T-cell (primary cell): ENCODE measurements at places on chromosomes 1 and 21.

- no peak for DNase-seq
Observed at GRCh38 chr21:46455575-46456385, 2.9 kb upstream of the DIP2A start.

DNA sequence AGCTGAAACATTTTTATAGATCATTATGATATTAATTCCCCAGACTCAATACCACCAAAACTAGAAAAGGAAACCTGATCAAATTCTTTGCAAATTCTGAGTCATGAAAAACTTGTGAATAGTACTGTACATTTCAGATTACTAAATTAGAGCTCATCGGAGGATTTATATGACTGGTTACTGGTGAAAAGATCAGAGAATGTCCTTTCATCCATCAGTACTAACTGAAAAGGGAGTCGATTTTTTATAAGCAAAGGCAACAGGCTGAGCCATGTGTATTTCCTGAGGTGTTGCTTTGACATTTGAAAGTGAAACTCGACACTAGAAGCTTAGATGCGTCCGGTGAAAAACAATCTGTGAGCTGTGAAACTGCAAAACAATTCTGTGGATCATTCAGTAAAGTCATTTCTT is 155.7 kb downstream of the TNFSF18 start:
- DNase-seq: no peak

DNA sequence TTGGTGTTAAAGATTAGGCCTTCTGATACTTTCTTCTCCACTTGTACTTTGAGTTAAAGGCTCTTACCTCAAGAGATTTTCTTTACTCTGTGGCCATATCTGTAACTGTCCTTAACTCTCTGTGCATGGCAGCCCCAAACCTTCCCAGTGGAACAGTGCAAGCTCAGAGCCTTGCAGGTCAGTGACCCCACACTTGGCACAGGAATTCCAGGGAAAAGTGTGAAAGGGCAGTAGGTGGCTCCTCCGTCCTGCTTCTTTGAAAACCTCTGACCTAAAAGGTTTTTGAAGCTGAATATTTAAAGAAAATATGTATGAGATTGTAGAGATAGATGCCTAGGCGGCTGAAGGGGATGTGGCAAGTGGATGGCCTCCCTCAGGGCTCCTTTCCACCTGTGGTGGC is 26.3 kb downstream of the ITSN1 start:
- no peak for DNase-seq

- no peak for DNase-seq
Observed at GRCh38 chr1:9375912-9376311, 83.2 kb downstream of the SPSB1 start.

DNA sequence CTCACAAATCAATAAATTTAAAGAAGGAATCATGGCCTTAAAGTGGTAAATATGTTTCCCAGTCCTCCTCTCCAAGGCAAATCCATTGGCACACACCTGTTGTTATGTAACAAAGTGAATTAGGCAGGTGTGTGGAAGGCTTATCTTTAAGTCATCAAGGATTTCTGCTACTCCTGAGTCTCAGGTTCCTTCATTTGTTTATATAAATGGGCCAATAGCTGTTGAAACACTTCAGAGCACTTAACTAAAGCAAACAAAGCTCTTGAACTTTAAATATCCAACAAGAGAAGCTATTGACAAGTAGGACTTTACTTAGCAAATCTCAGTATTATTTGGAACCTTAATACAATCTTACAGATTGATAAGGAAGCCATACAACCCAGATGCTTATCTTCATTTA is 99.3 kb upstream of the ESRRG start:
- DNase-seq: no peak
